ENCODE measurements at places on chromosomes 11 and 22.
A peak's percentile ranks its signal among the peaks of the same experiment; 100 is the strongest.

GRCh38 chr22:29520851-29521250 lies 32.7 kb downstream of the THOC5 start:
- peak; percentile 38 for DNase-seq

DNA sequence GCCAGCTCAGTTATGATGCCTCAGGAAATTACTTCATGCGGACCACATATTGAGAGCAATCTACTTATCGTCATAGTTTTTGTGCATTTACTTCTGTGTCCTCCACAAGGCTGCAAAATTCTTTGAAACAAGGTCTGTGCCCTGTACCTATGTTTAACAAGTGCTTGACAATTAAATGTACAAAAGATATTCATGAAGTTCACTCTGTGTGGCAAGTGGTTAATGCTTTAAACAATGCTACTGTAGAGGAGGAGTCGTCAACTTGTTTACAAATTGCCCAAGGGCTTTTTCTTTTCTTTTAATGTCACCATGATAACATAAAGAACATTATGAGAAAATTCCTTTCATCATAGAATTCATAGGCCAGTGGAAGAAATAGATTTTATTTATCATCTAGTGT lies 871.5 kb upstream of the CCDC90B start:
- DNase-seq, result no peak

GRCh38 chr22:39224550-39224949 lies 20.2 kb downstream of the PDGFB start:
- no peak for DNase-seq

- DNase-seq, result no peak
Observed at GRCh38 chr11:119006656-119007055, 8.7 kb downstream of the CENATAC start.

DNA sequence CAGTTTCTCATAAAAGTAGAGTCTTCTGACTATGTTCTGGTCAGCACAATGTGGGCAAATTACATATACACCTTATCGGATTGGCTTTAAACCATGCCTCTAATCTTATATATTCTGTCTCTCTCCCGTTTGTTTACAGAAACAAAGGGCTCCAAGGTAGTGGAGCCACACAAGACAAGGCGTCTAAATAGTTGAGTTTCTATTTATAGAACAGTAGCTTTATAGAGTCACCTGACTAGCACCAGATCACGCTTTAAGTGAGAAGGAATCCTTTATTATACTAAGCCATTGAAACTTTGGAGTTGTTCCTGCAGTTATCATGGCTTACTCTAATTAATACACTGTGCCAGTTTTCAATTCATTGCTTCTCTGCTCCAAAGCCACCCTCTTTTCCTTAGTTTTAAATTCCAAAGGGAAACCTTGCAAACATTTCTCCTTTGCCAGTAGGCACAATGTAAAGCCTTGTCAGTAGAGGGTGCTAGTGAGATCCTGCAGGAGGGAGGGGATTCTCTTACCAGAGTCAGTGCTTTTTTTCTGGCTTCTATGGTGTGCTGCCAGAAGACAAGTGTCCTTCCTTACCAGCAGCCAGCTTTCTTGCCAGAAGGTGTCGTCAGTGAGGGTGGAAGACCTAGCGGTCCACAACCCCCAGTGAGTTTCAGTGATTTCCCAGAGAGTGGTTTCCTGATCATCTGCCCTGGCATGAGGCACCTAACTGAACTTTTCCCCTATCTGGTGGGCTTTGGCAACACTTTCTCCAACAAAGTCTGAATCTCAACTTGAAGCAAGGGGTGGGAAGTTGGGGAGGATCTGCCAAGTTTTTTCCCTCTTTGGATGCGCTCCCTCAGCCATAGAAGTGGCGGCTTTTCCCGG lies 71.7 kb downstream of the RAB38 start:
- peak; percentile 57 for DNase-seq

DNA sequence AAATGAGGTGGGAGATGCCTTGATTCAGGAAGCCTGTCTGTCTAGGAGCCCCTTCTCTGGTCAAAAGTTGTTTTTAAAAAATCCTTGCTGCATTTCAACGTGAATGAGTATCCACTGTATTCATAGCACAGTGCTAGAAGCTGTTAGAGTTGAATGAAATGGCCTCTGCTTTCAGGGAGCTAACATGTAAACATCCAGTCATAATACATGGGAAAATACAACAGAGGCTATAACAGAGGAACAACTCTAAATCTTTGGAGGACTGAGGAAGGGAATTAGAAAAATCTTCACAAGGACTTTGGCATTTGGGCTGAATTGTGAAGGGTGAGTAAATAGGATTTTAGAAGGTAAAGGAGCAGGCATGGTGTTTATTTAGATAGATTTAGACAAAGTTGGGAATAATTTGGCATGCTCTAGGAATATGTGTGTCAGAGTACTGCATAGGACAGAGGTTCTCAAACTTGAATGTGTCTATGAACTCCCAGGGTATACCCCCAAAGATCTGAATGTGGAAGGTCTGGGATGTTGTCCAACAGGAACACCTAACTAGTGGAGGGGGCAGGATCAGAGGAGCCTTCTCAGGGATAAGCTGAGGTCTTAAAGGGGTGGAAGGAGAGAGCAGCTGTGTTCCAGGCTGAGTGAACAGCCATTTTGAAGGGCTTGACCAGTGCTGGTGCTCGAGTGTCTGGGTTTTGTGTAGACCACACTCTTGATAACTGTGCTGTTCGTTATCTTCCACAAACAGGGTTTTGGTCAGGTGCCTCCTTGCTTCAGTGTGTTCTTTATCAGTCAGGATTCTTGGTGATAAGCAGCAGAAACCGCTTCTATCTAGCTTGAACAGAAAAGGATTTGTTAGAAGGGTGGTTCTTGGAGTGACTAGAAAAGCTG lies 12.7 kb downstream of the SREBF2 start:
- DNase-seq, result no peak

DNA sequence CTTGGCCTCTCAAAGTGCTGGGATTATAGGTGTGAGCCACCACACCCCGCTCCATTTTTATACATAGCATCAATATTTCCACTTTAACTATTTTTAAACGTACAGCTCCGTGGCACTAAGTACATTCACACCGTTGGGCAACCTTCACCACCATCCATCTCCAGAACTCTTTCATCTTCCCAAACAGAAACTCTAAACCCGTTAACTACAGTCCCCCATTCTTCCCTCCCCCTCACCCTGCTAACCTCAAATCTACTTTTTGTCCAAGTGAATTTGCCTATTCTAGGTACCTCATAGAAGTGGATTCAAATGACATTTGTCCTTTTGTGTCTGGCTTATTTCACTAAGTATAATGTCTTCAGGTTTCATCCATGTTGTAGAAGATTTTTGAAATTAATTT lies 3.4 kb downstream of the IGLL1 start:
- no peak for DNase-seq

DNA sequence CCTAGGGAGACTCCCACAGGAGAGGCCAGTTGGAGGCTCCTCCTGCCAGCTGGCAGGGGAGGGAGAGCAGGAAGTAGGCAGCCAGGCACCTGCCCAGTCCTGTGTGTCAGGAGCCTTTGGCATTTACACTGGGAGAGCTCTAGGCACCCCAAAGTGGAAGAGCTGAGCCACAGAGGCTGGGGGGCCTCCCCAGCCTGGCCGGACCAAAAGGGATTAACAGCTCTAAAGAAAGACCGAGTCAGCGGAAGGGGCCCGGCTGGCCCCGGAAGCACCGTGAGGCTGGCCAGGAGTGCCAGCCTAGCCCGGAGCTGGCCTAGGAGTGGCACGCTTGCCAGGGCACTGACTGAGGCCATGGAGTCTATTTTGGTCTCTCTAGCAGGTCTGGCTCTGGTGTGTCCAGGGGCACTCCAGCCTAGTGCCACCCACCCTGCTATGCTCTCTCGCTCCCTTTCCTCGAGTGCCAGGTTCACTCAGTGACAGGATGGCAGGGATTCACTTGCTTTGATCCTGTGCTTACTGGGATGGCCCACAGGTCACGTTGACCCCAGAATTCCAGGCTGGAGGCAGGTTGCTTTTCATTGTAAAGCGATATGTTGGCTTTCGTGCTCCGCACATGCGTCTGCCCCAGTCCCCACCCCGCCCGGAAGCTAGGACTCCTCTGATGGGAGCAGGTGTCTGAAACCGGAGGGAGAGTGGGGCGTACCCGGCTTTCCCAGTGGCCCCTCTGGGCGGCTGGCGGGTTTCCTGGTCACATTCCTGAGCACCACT lies 3.3 kb upstream of the KMT5B start:
- no peak for DNase-seq

DNA sequence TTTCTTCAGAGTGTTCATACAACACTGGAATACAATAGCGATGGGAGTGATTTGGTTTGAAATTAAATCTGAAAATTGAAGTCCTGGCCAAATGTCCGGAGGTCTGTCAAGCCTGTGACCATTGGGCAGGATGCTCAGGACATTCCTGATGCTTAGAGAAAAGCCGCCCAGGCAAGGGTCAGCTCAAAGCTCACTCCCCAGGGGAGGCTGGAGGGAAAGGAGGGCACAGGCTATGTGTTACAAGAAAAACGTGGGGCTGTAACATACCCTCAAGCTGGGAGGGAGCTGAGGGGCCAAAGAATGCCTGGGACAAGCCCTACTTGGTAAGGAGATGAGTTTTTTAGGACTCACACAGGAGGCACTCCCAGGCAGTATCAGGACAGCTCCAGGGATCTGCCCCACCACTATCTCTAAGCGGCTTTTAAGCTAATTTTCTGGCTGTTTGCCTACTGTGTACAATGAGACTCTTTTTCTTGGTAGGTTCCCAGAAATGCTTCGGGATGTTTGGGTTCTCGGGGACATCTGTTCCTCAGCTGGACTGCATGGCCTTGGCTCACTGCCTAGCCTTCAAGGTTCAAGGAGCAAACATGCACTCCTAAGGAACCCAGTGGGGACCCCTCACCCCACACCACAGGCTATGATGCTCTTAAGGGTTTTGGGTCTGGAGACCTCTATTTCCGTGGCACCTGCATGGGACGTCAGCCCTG lies 500.1 kb downstream of the BRD1 start:
- no peak for DNase-seq

DNA sequence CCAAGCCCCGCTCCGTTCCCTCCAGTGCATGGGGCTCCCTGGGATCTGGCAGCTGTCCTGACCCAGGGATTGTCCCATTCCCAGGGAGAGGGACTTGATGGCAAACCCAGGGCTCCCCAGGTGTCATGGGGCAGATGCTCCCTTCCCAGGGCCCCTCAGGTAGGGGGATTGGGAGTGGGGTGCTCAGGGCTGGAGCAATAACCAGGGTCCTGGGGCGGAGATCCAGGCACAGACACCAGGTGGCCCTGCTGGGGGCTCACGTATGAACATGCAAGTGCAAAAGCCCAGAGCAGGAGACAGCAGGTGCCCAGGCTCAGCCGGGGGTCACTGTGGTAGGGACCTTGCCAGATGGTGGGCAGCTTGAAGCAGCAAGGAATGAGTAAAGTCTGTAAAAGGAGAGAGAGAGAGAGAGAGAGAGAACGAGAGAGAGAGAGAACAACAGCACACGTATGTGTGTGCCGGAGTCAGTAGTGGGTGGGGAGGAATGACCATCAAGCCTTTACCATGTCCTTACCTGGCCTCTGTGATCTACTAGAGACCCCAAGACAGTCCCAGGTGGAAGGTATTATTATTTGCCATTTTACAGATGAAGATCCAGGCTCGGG lies 19.3 kb upstream of the MPPED1 start:
- DNase-seq, result no peak

GRCh38 chr22:37430941-37431340 lies 3.7 kb upstream of the ELFN2 start:
- no peak for DNase-seq

GRCh38 chr11:235997-236773 lies at the start of gene SIRT3:
Gene SIRT3 (minus strand): TSS chr11:236342. CDS start chr11:236328, 14 bp downstream.
- peak; percentile 79 for DNase-seq

DNA sequence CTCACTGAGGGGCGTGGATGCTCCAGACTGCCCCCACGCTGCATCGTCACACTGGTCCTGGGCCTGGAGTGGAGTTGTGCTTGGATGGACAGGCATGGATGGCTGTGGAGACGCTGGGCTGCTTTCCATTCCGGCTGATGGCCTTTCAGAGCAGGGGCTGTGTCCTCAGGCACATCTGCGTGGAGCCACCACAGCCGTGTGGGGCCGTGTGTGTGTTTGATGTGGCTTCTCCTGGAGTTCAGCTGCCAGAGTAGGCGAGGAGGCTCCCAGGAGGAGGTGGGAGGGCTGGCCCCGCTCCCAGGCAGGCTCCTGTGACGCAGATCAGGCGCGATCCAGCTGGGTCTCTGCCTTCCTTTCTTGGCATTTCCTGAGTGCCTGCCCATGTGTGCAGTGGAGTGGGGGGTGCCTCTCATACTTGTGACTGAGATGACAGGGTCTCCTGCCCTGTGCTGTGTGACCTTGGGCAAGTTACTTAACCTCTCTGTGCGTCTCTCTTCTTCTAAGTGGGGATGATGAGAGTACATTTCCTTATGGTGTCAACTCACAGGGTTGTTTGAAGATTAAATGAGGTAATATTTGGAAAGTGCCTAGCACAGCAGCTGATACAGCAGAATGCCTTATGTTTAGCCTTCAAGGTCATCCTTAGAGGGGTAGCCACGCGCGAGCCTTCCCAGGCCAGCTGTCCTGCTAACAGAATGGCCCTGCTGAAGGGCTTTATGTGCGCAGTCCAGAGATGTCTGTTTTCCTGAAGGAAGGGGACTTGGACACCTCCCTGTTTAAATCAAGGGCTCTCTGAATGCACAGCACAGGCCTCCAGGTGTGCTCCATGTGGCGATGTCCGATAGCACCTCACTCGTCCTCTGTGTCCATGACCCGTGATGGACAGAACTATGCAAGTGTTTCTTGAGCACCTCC lies 33.5 kb downstream of the GLB1L2 start:
- no peak for DNase-seq

GRCh38 chr11:17277024-17277584 lies 565 bp downstream of the NUCB2 start:
- DNase-seq, result peak; percentile 34

DNA sequence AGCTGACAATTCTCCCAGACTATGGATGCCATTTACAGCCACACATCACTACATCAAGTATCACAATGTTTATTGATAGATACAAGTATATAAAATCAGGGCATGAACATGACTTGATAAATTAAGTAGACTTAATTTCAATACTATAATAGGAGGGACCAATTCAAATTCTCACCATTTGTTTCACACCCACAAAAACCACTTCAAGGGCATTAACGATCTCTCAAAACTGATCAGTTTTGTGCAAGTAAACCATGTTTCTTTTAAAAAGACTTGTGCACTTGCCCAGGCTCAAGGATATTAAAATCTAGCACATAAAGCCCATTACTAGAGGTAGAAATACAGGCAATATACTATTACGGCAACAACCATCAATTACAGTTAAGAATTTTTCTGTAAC lies 11.7 kb downstream of the EIF4G2 start:
- no peak for DNase-seq

DNA sequence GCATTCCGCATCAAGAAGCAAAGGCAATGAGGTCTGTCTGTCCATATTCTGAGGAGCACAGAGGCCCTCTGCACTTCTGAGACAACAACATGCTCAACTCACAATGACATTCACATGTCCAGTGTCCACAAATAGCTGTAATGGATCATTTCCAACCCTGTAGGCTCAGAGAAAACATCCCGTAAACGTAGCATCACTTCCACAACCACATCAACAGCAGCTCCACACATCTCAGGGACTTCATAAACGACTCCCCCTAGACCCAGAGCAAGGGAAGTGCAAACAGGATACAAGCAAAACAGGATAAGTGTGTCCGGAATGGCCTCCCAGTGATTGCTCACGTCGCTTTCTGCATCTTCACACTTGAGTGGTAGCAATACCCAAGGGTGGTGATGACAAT lies 100.2 kb downstream of the SYN3 start:
- DNase-seq, result peak; percentile 10
